Stimulated activated CD4-positive, alpha-beta T cell treated with anti-CD3 and anti-CD28 coated beads, Interleukin-15, amount 100 ng/mL, for 1 hour (primary cell): ENCODE measurements at places on chromosomes 13 and 19.

DNA sequence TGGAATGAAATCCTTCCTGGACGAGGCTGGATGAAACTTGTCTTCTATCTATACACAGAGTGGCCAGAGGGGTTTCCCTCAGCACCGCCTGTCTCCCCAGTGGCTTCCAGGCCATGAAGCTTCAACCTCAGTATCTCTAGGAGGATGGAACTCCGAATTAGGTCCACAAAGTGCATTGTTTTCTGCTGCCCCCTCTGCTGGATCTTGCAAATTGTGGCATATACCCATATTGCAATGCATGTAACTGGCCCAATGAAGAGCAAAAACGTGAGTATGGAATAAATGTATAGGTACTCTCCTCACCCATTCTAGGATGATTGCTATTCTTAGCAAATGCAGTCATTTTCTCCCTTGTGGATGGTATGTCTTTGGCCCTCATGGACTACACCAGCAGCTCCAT, 14.7 kb upstream of the LILRB4 start:
- no peak for DNase-seq

DNA sequence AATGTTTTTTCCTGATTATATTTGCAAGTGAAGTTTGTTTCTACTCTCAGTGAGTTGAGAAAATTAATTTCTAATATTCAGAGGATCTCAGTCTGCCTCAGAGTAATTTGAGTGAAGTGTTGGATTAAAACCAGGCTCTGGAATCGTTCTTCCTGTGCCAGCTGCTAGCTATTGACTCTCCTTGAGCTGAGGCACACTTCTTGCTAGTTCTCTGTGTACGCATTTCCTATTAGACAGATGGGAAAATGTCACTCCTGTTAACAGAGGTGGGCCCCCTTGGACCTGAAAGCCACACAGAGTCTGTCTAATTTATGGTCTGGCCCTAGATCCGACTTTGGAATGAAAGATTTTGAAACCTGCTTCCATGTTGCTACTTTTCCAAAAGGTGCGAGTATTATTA, 107.6 kb upstream of the RNF113B start:
- no peak for DNase-seq

DNA sequence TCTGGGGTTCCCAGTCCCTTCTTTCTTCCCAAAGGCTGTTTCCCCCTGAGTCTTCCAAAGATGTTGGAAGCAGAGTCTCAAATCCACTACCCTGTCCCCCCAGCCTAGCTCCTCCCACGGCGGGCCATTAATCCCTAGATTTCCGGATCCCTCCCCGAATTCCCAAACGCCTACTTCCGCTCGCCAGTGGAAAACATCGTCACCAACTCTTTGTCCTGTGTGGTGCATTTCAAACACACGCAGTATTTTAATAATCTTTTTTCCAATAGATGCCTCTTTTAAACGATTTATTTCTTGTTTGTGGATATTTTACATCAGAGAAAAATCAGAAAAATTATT, 610 bp downstream of the ZNF791 start:
- DNase-seq: no peak

- DNase-seq: no peak
Measured at GRCh38 chr19:10998045-10998533, 37.3 kb downstream of the SMARCA4 start.

DNA sequence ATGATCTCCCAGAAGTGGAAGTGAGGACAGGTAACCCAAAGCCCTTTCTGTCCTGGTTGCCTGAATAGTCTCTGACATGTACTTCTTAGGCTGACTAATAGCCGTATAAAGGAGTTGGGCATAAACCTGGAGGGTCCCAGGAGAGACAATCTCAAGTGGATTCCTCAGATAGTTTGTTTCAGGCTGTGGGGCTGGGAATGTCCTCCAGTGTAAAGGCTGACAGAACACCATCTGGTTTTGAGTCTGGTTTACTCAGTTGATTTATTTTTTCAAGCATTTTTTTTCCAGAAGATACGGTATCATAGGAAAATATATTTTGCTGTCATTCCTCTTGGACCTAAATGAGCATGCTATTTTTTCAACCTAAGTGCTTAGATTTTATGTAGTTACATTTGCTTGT, 15.2 kb downstream of the HTR2A start:
- no peak for DNase-seq

DNA sequence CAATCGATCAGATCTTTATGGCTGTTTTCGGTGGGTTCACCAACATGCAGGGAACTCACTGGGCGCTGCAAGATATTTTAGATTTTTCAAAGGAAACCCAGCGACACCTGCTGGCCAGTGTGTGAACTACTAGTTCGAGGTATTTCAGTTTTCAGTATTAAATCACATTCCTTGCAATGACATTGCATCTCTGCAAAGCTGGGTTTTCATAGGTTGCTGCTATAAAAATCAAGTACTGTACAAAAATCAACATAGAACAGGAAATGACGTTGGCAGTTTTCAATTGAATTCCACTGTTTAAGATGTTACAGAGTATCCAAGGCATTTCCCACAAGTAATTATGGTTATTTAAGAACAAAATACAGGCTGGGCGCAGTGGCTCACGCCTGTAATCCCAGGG, 17.6 kb downstream of the LIG1 start:
- DNase-seq: peak; percentile 26

DNA sequence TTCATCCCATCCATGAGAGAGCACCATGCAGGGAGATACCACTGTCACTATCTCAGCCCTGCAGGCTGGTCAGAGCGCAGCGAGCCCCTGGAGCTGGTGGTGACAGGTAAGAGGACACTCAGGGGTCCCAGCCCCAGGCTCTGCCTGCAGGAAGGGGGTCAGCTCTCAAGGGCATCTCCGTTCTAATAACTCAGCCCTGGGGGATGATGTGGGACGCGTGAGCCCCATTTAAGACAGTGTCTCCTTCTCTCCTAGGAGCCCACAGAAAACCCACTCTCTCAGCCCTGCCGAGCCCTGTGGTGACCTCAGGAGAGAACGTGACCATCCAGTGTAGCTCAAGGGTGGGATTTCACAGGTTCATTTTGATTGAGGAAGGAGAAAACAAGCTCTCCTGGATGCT, 15.5 kb upstream of the KIR3DL3 start:
- DNase-seq: no peak

- DNase-seq: no peak
Measured at GRCh38 chr13:45604892-45605291, 10.6 kb downstream of the ERICH6B start.

- no peak for DNase-seq
Measured at GRCh38 chr13:41955605-41956004, 5.3 kb downstream of the VWA8 start.

GRCh38 chr19:271856-272255, 19.3 kb downstream of the PLPP2 start:
- no peak for DNase-seq

DNA sequence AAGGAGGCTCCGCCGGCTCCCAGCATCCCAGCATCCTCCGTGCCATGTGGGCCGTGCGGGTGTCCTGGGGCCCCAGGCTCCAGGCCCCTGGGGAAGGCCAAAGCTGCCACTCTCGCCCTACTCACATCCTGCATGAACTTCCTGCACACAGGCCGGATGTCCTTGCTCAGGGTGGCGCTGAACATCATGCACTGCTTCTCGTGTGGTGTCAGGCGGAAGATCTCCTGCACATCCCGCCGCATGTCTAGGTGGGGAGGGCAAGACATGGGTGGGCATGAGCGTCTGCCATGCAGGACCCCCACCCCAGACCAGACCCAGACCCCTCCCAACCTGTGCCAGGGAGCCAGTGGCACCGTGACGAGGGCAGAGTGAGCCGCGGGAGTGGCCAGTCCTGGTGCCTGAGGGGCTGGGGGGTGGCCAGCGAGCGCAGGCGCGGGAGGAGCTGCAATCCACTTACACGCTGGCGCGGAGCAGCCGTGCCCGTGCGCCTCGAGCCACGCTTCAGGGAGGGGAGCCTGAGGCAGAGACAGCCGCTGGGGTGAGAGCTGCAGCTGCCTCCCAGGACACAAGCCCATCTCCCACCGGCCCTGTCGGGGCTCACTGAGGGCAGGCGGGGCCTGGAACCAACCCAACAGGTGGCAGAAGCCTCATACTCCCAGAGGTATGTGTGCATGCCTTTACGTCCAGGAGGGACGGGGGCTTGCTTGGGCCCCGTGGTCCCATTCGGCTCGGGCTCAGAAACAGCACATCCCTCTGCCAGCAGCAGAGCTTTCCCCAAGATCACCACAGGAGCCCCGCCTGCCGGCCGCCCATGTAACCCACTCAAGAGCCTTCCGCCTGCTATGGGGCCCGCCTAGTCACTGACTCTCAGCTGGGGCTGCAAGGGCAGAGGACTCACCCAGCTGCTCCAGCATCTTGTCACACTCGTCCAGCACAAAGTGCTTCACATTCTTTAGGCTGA, 8.8 kb downstream of the DDX39A start:
- no peak for DNase-seq

DNA sequence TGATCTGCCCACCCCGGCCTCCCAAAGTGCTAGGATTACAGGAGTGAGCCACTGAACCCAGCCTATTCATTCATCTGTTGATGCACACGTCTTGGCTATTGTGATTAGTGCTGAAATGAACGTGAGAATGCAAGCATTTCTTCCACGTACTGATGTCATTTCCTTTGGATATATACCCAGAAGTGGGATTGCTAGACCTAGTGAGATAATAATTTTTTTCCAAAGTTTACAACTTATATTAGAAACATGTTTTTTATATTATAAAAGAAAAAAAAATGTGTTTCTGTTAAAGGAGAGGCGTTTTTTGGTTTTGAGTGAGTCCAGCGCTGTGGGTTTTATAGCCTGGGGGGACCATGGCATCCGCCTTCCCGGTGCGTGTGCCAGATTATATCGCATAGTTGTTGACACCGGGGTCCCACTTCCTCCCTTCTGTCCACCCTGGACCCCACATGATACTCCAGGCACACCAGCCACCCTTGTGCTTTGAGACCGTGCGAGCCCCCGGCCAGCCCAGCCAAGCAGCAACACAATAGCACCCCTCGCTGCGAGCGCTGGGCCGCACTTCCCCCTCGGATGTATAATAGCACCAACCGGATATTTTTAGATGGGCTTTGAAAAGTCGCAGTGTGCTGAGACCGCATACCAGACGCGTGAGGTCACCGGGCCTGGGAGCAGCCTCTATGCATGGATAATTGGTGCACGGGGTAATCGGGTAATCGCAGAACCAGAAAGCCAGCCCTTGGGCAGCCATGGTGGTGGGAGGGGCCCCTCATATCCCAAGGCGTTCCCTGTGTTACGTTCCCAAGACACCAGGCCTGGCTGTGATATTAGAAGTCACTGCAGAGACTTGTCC, 59.6 kb downstream of the MYO9B start:
- no peak for DNase-seq

GRCh38 chr13:30774214-30774730, 38.9 kb downstream of the ALOX5AP start:
- DNase-seq: no peak

DNA sequence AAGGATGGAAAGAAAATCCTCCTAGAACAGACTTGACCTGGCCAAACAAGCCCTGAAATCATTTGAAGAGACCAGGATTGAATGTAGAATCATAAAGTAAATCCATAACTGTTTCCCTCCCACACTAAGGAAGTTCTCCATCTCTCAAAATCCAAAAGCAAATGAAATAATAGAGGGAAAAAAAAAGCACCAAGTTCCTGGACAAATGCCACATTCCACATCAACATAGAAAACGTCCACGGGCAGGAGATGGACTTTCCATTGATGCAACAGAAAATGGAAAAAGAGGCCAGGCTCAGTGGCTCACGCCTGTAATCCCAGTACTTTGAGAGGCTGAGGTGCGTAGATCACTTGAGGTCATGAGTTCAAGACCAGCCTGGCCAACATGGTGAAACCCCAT, 56.2 kb downstream of the INSR start:
- DNase-seq: no peak

DNA sequence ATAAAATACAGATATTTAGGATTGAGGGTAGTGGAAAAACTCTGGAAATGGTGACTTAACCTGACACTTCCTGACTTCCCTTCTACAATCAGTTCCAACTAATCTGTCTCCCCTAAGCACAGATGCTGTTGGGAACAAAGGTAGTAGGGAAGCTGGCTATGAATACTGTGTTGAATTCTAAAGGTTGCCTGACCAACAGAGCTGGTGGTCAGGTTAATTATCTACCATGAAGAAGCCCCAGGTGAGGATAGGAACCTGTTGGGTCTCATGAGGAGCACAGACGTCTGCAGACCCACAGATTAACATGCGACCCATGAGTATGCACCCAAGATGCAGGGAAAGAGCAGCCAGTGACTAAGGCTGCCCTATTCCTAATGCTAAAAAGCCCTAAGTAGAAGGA, 172.3 kb downstream of the DIAPH3 start:
- no peak for DNase-seq

DNA sequence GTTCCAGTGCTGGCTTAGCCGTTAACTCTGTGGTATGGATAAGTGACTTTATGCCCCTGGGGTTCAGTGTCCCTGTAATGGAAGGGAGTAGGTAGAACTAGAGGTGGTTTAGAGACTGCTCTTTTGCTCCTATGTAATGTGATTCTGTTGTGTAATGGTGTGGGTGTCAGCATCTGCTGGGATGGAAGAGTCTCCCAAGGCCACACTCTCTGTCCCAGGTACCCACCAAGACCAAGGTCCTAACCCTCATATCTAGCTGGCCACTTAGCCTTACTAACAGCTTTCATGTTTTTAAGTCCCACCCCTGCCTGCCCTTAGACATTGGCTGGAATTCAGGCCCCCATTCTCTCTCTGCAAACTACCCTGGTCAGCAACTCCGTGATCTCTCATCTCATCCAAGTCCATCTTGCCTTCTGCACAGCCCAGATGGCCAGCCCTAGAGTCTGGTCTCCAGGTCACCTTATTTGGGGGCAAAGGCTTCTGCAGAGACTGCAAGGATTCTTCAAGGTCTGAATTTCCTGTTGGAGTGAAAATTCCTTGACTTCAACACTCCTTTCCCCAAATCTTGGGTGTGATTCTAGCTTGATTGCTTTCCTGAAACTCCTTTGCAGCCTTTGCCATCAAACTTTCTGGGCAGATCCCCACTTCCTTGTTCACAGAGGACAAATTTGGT, 48.4 kb downstream of the SERP2 start:
- DNase-seq: no peak

GRCh38 chr19:5665781-5666513, 14.4 kb downstream of the MICOS13 start:
- DNase-seq: no peak

GRCh38 chr13:30915691-30916541, 9.8 kb downstream of the MEDAG start:
- DNase-seq: no peak

- peak; percentile 21 for DNase-seq
Measured at GRCh38 chr19:50906217-50906616, 5.0 kb downstream of the KLK4 start.

DNA sequence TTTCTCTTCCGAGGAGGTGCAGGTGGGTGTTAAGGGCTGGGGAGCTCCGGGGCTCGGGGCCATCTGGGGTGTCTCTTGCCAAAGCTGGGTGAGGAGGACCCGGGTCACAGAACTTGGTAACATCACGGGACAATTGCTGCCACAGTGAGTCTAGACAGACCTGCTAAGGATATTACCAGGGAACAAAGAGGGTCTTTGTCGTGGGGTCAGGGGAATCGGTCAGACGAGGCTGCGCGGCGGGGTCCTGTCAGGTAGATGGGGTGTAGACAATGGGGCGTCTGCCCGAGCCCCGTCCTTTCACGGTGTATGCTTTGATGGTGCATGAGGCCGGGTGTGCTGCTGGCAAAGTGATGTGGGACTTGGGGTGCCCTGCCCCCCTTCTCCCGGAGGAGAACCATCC, 7.8 kb downstream of the PGPEP1 start:
- DNase-seq: no peak
